ENCODE measurements at places on chromosomes 1 and 21.

DNA sequence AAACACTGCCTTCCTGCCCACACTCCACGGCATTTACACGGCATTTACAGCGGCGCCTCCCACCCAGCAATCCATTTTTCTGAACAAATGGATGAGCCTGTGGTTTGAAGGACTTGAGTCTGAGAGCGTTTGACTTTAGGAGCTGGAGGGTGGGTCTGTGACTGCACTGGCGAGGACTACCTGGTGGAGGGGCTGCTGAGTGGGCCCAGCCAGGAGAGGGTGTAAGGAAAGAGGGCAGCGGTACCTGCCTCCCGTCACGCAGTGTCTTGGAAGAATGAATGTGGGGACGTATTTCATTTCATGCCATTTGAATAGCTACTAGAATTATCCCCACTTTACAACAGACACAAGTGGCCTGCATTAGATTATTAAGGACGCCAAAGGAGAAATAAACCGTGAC, 62.9 kb downstream of the B3GALT5 start:
- no peak for DNase-seq

GRCh38 chr1:24057171-24057570, 54.8 kb downstream of the MYOM3 start:
- no peak for DNase-seq

GRCh38 chr1:235625340-235625739, 24.2 kb downstream of the GNG4 start:
- no peak for DNase-seq

GRCh38 chr1:119159111-119159510, 18.7 kb upstream of the WARS2 start:
- DNase-seq: no peak

GRCh38 chr1:229631966-229632365, 5.9 kb downstream of the URB2 start:
- DNase-seq: no peak

- no peak for DNase-seq
These were observed 246 bp downstream of the ATP2B4 start for GRCh38 chr1:203626910-203627246.

GRCh38 chr21:33244779-33245105, 15.0 kb downstream of the IFNAR2 start:
- no peak for DNase-seq

- no peak for DNase-seq
These were observed 2.0 kb downstream of the GFI1 start for GRCh38 chr1:92484472-92485380.

DNA sequence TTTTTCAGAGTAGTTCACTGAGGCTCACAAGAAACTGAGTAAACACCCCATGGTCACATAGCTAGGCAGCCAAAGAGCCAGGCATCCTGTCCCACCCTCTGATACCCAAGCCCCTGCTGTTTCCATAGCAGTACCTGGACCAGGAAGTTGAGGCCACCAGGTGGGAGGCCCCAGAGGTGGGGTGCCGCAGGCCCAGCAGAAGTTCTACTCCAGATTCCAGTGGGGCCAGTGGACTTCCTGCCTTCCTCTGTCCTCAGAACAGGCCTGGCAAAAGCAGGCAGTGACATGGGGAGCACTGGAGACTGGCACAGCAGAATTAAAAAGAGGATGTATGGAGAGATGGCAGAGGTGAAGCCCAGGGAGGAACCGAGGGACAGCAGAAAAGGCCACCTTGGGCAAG, 19.0 kb downstream of the FOXO6 start:
- no peak for DNase-seq

- DNase-seq: no peak
These were observed 116.1 kb upstream of the ZP4 start for GRCh38 chr1:238006779-238007178.

DNA sequence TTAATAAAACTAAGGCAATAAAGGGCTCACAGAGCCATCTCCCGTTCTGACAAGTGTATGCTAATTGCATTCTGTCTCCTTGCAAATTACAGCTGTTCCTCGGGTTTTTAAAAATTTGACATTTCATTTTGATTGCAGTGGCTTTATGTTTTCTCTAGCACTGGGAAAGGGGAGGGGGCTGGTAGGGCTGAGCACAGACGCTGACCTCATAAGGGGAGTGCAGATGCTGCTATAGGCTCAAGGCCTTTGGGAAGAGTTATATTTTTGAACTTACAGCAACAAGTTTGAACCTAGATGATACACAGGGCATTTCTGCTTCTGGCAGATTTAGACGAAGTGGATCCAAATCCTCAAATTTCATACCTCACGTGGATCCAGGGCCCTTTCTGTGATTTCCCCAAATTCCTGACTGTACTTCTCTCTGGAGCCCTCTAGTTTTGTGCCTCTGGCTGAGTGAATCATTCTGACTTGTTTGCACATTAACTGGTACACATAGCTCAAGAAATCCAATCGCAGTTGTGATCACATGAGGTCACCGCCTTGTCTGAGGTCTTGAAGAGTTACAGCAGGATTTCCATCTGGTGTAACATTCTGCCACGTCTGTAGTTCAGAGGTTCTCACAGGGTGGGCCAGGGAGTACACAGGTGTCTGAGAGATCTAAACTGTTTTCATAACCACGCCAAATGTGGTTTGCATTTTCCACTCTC, 230.3 kb downstream of the C1orf94 start:
- peak; percentile 1 for DNase-seq

DNA sequence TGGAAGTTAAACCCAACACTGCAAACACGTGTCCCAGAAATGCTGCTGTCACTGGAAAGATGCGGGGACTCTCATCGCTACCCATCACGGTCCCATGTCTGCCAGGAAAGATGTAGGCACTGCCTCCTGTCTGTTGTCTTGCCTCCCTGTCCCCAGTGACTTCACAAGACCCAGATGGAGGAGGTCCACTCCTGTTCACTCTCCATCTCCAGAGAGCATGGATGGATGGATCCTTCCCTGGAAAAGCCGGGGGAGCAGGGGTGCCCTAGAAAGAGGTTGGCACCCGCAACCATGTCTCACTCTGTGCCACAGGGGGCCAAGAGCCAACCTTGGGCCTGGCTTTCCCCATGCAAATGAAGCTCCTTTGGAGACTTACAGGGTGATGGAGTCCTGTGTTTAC, 135.5 kb downstream of the GLIS1 start:
- no peak for DNase-seq

GRCh38 chr1:176691251-176692228, 228.6 kb downstream of the PAPPA2 start:
- peak; percentile 34 for DNase-seq

DNA sequence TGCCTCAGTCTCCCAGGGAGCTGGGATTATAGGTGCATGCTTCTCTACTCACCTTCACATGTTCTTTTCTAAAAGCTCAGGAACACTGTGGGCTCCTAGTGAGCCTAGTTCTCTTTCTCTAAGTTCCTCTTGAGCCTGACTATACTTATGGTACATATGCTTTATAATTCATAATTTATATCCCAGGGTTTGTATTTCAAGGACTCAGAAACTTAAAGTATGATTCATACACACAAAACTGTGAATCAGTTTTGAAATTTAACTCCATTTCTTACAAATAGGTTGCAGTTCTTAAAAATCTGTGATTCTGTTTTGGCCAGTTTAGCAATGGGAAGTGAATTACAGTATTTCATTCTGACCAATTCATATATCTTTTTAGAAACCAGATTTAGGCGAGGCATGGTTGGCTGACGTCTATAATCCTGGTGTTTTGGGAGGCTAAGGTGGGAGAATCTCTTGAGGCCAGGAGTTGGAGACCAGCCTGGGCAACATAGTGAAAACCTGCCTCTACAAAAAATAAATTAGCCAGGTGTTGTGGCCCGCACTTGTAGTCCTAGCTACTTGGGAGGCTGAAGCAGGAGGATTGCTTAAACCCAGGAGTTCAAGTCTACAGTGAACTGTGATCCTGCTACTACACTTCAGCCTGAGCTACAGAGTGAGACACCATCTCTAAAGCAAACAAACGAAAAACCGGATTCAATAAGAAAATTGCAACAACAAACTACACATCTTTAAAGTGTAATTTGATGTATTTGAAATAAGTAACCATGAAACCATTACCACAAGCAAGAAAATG, 15.6 kb downstream of the RASAL2 start:
- DNase-seq: no peak

DNA sequence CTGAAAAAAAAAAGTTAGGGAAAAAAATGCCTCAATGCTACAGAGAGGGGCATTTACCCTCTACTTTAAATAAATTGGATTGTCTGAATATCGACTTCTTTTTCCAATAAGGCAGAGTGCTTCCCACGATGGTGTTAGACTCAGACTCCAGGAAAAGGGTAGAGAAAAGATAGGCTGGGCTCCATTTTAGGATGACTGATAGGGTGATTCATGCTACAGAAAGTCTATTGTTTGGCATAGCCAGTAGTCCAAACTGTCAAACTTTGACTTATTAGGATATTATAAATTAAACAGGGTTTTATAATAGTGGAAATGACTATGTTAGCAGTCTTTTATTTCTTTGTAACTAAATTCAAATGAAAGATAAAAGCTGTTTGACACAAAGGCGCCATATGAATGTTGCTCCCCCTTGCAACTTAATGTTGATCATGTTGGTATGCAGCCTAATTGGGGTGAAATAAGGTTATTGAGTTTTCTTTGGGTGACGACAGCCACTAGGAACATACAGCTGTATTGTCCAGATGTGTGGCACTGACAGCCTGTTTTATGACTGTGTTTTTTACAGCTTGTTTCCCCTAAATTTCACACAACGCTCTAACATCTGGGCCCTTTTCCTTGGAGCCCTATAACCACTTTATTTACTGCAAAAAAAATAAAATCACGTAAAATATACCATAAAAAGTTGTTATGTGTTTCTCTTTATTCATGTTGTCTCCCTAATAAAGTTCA, 69.3 kb downstream of the SPAG17 start:
- peak; percentile 46 for DNase-seq

DNA sequence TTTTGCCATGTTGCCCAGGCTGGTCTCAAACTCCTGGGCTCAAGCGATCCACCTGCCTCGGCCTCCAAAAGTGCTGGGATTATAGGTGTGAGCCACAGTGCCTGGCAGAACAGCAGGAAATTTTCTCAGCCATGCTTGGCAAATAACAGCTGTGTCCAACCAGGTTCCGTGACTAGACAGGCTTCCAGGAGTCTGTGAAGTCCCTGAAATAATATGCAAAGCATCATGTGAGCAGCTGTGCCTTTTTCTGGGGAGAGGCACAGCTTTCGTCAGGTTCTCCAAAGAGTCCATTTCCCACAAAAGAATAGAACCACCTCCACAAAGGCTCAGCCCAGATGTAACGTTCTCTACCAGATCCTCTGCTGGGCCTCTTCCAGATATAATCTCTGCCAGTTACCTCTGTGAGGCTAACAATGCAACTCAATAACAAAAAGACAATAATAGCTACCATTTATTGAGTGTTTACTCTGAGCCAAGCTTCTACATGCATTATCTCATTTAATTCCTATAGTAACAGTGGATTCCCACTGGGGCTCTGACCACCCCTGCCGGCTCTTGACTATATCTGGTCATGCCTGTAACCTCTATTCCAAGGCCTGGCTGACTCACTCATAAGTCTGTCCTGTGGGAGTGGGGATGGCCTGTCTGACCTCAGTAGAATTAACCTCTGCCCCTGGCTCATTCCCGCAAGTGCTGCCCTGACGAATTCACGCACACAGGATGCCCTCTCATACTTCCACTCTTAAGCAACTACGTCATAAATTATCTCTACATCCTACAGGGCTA, 4.0 kb upstream of the NKAIN1 start:
- peak; percentile 54 for DNase-seq

DNA sequence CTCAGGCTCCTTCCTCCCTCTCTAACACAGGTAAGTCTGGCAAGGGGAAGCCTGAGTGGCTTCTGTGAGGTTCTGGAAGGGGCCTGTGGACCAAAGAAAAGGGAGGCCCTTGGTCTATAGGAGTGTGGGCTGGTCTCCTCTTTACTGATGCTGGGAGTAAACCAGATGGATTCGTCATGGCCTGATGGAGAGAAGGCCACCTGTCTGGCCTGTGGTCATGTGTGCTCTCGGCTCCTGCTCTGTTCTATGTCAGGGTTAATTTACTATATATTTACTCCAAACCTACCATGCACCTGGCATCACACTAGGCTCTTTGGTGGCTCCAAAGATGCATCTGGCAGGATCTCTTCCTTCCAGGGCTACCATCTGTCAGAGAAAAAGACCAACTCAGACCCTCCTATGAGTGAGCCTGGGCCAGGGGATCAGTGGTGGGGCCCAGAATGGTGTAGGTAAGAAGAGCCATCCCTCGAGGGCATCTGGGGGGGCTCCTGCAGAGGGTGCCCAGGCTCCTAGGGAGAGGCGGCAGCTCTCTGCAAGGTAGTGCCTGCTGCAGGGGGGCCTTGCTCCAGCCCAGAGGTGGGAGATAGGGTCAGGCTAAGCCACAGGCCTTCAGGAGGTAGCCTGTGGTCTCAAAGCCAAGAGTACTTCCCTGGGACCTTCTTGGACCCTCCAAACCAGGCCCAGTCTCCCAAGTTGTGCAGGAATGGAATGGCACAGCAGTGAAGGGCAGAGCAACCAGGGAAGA, 68.2 kb upstream of the SELENON start:
- no peak for DNase-seq
